Type B pancreatic cell (in vitro differentiated cells): ENCODE measurements at places on chromosomes 7 and 10.

DNA sequence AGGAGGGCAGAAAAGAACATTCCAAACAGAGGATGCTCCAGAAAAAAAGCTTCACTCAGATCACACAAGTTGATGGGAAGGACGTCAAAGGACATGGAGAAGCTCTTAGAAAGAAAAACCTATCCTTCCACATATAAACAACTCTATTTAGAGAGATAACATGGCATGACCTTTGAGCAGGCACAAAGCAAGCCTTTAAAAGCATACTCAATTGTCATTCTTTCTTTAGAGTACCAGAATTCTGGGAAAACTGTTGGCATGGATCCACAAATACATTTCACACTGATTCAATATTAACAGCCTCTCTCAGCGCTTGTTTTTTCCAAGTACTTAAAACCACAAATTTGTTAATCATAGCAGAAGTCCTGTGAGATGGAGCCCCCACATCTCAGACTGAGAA lies 7.3 kb upstream of the ABLIM1 start:
- no peak for DNase-seq

DNA sequence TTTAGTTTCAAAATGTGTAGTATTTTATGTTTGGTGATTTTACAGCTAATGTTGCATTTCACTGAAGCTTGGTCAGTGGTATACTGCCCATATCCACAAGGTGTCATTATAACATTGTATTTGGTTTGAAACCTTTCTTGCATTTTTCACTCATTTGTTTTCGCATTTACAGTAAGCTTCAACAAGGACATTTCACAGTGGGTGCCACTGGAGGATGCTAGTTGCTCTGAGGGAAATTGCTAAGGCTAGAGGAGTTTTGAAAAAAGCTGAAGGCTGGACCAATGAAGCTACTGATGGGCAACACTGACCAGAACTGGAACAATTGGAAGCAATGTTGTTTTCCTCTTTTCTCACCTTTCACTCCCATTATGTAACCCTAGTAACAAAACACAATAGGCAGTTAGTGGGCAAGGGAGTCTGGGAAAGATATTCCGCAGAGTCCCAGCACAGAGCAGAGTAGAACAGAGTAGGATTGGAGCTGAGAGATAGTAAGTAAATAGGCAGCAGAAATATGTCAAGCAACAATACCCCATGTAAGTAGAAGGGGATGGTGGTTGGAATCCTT lies 23.6 kb upstream of the SRI start:
- no peak for DNase-seq

DNA sequence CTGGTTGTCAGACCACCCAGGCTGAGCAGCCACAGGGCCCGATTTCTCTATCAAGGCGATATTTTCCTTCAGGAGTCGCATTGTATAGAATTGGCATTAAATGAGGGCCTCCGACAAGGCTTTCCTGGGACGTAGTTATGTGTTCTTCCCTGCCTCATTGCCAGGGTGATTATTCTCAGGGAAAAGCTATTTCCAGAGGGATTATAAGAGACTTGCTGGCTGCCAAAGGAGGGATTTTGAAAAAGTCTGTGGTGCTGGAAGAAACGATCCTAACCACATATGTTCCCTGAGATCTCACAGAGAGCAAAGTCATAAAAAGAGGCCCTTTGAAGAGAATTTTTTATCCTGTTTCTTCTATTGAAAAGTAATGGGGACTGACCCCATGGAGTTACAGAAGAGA lies 27.7 kb upstream of the SDHAF3 start:
- no peak for DNase-seq

DNA sequence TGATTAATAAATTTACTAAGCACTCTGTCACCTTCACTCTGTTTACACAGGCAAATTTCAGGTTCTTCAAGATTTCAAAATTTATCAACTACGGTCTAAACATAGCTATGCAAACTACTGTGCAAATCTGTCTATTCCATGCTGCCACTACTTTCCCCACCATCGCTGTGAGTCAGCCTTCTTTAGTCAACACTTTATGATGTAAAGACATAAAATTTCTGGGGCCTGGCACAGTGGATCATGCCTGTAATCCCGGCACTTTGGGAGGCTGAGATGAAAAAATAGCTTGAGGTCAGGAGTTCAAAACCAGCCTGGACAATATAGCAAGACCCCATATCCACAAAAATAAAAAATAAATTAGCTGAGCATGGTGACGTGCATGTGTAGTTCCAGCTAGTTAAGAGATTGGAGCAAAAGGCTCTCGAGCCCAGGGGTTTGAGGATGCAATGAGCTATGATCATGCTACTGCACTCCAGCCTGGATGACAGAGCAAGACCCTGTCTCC lies 42.6 kb downstream of the CNOT4 start:
- no peak for DNase-seq

GRCh38 chr7:111864291-111864976 lies 302.1 kb upstream of the IMMP2L start:
- no peak for DNase-seq

GRCh38 chr10:119285495-119286267 lies 78.3 kb downstream of the GRK5 start:
- DNase-seq = no peak

GRCh38 chr7:143368387-143368786 lies 5.9 kb upstream of the FAM131B start:
- no peak for DNase-seq

DNA sequence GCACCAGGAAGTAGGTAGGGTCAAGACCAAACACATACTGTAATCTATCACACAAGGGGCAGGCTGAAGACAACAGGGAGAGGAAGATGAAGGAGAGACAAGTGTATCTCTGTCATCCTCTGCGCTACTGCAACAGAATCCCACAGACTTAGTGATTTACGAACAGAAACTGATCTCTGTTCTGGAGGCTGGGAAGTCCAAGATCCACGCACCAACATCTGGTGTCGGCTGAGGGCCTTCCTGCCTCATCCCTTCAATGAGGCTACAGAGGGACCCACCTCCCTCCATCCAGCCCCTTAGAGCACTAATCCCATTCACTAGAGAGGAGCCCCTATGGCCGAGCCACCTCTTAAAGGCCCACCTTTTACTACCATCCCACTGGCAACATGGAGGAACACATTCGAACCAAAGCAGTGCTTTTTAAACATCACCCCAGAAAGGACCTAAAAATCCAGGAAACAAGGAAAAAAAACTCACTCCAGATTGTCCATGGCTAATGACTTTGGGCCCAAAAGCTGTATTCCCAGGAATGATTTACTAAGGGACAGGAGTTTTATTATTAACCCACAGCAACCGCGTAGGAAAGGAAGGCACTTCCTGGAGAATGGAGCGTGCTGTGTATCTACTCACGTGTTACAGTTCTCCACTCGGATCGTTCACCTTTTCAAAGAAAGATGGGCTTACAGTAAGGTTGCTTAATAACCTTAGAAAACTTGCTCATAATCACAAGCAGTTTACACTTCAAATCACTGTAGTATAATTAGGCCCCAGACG lies 4.2 kb downstream of the BNIP3 start:
- no peak for DNase-seq

GRCh38 chr10:103153302-103154197 lies 39.5 kb downstream of the NT5C2 start:
- DNase-seq = no peak

GRCh38 chr7:108419961-108420908 lies 36.0 kb downstream of the NRCAM start:
- no peak for DNase-seq

DNA sequence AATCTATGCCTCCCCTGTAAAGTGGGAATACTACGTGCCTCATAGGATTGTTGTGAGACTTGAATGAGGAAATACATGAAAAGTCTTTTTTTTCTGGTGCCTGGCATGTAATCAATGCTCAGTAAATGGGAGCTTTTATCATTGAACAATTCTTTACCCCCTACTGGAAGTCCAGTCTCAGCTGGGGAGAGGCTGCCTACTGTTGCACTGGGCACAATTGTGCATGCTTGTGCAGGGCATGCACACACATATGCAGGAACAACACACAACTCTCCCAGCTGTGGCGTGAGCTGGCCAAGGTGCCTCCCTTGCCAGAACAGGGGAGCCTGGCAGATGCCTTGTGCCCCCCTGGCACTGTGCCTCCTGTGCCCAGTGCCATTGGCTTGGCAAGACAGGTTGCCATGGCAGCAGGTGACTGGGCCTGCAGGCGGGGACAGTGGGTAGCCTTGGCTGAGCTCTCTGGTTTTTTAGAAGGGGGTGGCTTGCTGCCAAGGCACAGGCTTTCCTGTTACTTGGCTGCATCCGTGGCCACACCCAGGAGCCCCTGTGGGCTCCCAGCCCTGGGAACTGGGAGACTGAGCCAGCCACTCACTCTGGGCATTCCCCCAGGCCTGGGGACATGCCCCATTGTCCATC lies 16.1 kb upstream of the PALD1 start:
- no peak for DNase-seq

DNA sequence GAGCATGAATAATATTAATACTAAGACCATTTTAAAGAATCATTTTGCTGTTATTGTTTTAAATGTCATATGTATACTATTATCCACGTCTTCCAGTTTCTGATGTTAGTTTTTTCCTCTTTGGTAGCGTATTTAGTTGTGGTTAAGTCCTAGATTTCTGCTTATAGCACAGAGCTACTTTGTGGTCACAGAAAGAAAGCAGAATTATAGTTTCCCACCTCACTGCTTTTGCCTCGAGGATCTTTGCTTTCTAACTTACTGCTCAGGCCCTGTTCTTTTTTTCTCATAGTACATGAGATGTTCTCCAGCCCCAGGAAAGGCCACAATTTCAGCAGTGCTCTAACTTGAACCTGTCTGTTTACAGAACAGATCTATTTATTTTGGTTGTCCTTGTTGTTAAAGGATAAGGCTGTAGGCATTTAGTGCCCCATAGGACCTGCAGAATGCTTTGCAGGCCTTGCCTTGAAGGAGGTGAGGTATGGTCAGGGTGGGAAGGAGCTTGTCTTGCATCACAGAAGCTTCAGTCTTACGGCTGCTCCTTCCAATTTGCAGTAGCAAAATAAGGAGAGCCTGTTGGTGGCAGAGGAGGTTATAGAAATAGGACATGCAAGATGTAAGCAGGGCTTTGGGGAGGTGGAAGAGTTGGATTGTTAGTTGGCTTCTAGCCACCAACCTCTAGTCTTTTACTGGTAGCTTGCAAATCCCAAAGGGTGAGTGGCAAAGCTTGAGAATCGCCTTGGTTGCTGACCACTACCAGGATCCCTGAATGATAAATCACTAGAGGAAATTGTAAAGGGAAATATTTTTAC lies 129.1 kb downstream of the LRRC4 start:
- DNase-seq = no peak

- DNase-seq = no peak
These were observed 81.4 kb downstream of the ZNF33B start for GRCh38 chr10:42556931-42557330.

DNA sequence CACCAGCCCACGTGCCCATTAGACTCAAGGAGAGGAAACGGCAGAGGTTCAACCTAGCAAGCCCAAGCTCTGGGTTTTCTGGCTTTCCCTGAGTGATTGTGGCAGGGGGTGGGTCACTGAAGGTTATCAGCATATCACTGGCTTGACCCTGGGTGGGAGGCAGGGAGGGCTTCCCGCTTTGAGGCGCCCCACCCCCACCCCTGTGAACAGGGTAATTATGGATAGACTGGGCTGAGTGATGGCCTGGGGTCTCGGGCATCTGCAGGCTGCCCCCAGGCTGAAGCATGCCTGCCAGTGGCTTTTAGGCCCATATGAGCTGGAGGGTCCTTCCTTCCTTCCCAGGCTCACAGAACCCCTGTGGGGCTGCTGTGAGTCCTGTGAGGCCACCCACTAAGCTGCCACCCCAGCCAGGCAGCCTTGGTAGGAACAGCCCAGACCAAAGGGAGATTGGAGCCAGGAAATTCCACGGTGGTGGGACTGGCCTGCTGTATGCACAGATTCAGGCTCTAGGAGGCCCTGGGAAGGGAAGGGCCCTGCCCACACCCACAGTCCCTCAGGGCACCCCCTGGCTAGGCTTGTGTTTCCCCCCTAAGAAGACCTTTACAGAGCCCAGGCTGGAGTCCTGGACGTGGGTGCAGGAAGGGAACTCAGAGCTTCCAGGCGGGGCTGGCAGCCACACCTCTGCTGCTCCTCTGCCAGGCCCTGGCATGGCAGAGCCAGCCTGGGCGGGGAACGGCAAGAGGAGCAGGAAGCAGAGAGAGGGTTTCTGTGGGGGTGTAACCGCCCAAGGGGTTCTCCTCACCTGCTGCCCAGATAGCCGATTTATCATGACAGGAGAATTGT lies 33.1 kb downstream of the GPRIN2 start:
- no peak for DNase-seq

GRCh38 chr10:72069751-72070526 lies 18.4 kb downstream of the SPOCK2 start:
- DNase-seq = no peak
